ENCODE measurements at places on chromosomes 7 and 10.

DNA sequence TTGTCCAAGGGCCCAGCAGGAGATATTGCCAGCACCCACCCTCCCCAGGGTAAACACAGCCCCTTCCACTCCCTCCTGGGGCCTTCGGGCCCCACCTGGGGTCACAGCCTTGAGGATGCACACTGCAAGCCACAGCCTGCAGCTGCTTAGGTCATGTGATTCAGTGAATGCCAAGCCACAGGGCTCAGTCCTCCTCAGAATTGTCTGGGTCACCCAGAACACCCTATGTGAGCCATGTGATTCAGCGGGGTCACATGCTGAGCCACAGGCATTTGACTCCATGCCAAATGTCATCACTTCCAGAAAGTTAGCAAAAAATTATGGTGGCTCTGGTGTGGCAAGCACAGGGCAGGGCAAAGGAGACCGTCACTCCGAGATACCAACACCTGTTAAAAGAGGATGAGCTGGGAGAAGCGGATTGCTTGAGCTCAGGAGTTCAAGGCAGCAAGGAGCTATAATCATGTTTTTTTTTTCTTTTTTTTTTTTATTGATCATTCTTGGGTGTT is 17.2 kb upstream of the PSAP start:
- DNase-seq, result peak; percentile 56

DNA sequence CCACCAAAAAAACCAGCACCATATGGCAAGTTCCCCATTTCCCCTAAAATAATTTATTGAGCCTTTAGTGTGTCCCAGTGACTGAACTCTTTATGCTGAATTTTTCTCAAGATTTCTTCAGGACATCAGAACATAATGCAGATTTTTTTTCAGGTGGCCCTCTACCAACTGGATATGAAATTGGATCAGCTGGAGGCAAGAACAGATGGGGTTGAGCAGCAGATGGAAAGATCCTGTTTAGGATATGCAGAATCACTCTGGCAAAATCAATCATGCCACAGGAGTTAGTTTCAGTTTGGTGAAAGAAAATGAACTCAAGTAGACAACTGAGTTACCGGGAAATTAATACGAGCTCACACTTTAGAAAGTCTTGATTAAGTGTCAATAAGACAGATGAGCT is 761.5 kb upstream of the C7orf33 start:
- DNase-seq, result no peak

GRCh38 chr7:135320268-135320667 is 86.6 kb downstream of the STRA8 start:
- peak; percentile 72 for DNase-seq

- no peak for DNase-seq
Measured at GRCh38 chr7:139065323-139065722, 29.5 kb upstream of the ZC3HAV1L start.

GRCh38 chr10:125121003-125121402 is 39.4 kb downstream of the CTBP2 start:
- no peak for DNase-seq

All from SJSA1 (cell line).